Keratinocyte (primary cell): ENCODE measurements at places on chromosomes 5 and 9.

DNA sequence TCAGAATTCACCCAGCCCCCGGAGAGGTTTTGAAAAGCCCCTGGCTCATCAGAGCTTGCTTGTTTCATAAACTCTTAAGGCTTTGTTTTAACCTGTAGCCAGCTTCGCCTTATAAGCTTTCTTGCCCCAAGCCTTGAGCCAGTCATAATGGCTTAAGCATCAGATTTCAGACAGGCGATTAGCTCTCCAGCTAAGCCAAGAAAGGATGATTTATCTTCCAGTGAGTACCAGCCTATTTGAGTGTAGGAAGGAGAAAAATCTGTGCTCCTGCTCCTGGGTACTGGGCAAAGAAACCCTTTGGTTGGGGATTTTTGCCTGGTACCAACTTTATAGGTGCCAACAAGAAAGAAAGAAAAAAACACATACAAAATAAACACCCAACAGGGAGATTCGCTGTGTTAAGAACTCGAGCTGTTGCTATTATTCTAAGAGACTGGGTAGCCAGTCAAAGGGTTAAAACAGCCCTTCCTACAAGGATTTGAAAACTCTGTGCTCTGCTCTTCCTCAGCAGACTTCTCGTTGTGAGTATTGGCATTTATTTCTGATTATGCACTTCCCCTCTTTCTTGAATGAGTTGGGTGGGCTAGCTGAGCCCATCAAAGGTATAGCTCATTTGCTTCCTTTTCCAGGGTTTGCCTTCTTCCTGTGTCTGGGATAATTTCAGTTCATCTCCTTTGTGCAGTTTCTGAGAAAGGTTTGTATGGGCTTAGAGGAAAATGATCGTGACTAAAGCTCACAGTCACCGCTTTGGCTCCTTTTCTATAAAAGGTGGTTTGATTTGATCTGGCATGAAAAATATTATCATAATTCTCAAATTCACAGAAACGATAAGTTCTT, 157.2 kb upstream of the DMRT1 start:
- no peak for DNase-seq

DNA sequence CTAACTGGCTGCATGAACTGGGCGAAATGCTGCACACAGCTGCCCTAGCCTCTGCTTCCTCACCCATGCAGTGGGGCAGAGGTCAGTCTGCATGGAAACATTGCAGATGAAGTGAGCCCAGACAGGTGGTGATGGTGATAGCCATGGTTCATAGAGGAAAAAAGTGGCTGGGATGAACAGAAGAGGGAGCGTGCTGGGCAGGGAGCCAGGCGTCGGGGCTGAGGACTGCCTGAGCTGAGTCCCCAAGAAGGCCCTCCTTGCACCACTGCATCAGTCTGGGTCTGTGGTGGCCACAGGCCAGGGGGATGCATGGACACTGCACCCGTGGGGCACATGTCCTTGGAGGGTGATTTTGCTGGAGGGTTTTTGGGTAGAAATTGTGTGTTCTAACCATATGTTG, 80.5 kb downstream of the AMBP start:
- no peak for DNase-seq

DNA sequence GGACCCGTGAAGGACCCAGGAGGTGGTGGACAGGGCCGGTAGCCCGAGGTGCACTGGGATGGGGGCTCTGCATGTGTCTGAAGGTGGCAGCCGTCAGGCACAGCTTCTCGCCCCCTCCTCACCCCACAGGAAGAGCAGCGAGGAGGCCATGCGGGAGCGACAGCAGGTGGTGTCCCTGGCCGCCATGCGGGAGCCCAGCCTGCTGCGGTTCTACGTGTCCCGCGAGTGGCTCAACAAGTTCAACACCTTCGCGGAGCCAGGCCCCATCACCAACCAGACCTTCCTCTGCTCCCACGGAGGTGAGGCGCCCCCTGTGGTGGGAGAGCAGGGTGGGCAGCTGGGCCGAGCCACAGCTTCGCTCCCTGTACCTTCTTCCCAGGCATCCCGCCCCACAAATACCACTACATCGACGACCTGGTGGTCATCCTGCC, 39.9 kb downstream of the USP20 start:
- no peak for DNase-seq

DNA sequence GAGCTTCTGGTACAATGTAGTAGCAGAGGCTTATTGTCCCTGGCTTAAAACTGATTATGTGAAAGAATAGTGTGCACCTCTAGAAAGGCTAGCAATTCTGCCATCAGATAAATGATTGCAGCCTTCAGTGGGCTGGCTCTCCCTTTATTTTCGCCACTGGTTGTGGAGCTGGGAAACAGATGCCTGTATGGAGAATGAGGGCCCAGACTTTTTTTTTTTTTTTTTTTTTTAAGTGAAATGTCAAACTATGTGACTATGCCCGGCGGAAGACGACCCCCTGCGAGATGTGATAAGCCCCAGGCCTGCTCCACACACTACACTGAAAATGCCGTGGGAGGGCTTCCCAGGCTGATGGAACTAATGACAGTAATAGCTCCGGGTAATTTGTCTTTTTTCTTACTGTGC, 28.7 kb downstream of the ISL1 start:
- no peak for DNase-seq

- DNase-seq = no peak
Observed at GRCh38 chr5:142326480-142326938, 1.7 kb upstream of the SPRY4 start.

DNA sequence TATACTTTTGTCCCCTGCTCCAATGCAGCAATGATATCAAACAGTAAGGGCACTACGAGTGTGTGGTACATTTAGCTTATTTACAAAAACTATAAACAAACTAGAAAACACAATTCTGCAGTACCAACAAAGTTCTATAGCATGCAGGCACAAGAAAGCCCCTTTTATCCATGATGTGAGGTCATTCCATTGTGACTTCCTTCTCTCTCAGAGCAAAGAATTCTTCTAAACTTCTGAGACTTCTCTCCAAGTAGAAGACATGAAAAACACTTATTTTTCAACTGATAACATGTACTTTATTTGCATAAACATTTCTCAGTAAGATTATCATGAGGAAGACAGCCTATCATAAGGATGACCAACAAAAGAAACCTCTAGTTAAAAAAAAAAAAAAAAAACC, 569.8 kb downstream of the TLE1 start:
- no peak for DNase-seq

DNA sequence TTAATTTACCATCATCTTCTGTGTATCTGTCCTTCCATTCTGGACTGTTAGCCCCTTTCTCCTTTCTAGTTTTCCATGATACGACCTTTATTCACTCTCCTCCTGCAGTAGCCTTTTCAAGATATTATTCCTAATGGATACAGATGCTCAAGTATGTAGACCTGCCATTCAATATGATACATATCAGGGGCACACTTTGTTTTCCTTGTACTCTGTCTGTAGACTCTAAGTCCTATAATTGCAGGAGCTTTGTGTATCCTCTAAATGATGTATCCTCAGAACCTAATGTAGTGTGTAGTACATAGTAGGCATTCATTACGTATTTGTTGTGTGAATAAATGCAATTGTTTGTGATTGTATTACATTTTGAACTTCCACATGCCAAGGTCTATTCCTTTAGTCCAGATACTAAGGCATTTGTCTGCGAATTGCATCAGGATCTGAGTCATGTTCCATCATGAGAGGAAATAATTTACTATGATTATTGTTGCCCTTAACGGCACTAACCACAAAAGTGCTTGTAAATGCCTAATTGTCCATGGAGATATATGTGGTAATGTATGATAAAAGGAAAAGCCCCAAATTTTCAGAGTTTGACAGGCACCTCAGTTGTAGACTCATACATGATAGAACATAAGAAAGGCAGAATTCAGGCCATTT, 57.1 kb upstream of the IZUMO3 start:
- peak; percentile 5 for DNase-seq

DNA sequence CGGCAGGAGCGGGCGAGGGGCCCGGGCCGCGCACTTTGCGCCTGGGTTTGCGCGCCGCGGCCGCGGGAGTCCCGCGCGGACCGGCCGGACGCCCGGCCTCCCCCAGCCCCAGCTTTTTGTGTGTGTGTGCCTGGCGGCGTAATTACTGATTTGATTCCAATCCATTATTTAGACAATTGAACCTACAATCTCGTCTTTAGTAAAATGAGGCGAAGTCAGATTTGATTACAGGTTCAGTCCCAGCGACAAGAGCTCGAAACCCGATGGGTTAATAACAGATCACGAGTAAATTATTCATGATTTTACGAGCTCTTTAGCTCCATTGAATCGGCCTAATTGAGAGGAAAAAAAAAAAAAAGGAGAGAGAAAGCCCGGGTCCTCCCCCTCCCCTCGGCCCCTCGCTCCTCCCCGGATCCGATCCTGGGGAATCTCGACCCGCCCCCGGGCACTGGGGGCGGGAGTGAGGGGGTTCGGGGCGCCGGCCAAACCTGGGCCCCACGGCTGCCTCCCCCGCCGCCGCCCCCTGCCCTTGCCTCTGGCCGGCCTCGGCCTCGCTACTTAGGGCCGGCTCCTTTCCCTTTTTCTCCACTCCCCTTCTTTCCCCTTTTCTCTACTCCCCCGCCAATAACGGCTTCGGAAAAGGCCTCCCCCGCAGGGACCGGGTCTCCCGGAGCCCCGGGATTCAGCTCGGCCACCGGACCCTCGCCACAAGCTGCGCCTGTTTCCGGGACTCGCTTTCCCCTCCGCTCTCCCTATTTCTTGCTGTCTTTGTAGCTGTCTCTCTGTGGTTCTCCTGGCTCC, 6.6 kb downstream of the LHX2 start:
- DNase-seq = no peak

DNA sequence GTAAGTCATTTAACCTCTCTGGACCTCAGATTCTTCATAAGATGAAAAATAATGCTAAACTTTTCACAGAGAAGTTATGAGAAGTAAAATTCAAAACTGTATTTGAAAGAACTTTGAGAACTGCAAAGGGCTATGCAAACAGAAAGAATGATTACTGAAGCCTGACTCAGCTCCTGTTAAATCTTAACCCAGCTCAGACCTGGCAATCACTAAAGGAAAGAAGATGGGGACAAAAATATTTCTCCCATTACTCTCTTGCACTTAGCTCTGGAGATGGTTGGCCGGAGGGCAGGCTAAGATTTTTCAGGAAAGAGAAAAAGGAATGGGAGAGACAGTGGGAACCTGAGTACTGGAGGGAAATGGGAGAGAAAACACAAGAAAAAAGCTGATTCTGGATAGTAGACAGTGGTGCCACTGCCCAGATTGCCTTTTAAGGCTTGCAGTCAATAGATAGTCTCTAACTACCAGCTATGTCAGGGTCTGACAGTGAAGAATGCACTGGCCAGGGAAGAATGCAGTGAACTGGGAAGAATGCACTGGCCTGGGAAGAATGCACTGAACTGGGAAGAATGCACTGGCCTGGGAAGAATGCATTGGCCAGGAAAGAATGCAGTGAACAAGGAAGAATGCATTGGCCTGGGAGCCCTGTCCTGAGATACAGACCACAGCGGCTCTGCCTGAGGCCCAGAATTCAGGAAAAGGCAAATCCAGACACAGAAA, 25.2 kb upstream of the CEMIP2 start:
- DNase-seq = no peak

DNA sequence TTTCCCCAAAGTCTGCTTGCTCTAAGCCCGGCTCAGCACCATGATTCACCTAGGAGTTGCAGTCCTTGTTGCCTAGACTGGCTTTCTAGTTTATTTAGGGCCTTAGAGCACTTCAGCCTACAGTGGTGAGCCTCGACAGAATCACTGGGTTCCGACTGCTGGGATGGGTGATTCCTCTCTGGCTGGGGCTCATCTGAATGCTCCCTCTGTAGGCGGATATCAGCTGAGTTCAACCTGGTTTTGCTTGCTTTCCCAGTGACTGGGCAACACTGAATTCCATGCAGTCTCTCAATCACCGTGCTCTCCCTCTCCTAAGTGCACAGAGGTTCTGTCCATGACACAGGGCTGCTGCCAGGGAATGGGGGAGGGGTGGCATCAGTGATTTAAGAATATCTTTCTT, 54.1 kb downstream of the OSMR start:
- DNase-seq = no peak

DNA sequence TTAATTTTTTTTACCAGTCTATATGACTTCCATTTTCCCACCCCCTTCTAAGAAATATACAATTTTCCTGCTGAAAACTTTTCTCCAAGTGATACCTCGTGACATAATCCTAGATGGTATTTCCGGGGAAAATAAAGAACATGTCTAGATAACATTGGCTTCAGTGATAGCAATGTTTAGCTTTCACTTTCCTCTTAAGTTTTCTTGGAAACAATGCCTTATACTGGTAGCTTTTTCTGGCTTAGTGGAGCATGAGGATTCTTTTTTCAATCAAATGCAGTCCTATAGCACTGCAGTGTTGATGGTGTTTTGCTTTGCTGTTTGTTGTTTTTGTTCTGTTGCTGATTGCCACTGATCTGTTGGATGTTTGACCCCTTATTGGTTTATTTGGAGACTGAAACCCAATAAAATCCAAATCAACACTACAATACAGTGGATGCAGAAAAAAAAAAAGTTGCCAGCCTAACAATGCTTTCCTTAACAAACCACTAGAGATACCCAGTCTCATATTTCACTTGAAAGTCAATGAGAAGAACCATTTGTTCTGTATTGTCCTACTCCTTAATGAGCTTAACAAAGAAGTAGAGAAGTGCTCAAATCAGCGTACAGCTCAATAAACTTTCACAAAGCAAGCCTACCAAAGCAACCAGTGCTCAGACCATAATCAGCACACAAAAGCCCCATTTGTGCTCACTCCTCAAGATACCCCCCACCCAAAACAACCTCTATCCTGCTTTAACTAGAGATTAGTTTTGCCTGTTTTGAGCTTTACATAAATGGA, 74.2 kb upstream of the GRAMD2B start:
- DNase-seq = no peak

GRCh38 chr9:105069696-105070095, 141.7 kb upstream of the ABCA1 start:
- no peak for DNase-seq

GRCh38 chr5:8908055-8908683, 637.7 kb downstream of the SEMA5A start:
- no peak for DNase-seq

GRCh38 chr5:139896718-139897117, 101.1 kb downstream of the PSD2 start:
- DNase-seq = no peak

DNA sequence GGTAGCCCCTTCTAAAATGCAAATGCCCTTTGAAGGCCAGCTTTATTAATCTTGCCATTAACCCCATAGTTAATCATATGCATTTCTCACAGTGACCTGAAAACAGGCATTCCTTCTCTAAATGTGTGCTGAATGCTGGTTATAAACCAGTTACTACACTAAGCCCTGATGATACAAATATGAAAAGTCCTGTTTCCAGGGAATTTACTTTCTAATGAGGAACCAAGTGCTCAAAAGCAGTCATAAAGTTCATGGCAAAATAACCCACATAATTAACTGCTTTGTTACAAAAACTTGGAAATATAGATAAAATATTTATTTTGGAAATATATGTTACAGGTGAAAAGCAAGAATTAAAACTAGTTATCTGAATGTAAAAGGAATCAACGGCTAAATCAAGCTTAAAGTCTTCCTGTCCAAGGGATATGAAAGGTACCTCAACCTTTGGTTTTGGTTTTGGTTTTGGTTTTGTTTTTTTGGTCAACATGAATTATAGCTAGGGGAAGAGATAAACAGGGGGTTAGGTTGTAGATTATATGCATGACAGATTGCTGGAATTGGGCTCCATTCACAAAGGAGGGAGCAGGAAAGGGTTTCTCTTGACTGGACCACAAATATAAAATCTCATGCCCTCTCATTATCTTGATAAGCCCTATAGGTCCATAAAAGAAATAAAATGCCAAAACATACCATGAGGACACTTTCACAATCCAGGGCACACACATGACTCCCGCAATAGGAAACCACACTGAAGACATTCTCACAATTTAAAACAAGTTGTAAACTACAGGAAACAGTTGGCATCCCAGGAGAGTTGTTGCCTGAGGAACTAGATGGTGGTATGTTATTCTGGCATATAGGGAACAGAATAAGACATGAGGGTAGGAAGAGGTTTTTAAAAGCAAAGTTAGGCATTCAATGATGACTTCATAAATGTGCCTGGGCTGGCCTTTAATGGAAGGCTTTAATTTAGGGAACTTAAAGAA, 46.7 kb upstream of the MACIR start:
- no peak for DNase-seq
